ENCODE measurements at places on chromosomes 12 and 14.
A peak's percentile ranks its signal among the peaks of the same experiment; 100 is the strongest.

DNA sequence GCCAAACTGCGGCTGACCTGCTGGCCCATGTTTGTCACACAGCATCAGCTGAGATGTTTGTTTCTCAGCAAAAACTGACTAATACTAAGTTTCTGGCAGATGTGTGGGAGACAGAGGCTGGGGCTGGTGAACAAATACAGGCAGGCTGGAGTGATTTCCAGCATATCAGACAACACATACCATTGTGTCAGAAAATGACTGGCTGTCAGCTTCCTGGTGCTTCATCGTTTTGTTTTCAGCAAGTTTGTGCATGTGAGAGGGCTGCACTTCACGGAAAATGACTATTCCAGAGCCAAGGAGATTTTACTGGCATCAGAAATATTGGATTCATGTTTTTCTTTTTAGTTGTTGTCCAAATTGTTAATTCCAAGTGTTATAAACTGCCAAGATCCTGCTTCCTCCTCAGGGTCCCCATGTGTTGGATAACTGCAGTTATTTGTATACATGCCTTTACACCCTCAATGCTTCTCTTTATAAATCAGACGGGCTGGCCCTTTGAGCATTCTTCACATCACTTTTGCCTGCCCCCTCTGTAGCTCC is 145.7 kb downstream of the GALC start:
- DNase-seq = no peak

GRCh38 chr14:61460718-61461611 is 139.6 kb downstream of the PRKCH start:
- DNase-seq = peak; percentile 76

DNA sequence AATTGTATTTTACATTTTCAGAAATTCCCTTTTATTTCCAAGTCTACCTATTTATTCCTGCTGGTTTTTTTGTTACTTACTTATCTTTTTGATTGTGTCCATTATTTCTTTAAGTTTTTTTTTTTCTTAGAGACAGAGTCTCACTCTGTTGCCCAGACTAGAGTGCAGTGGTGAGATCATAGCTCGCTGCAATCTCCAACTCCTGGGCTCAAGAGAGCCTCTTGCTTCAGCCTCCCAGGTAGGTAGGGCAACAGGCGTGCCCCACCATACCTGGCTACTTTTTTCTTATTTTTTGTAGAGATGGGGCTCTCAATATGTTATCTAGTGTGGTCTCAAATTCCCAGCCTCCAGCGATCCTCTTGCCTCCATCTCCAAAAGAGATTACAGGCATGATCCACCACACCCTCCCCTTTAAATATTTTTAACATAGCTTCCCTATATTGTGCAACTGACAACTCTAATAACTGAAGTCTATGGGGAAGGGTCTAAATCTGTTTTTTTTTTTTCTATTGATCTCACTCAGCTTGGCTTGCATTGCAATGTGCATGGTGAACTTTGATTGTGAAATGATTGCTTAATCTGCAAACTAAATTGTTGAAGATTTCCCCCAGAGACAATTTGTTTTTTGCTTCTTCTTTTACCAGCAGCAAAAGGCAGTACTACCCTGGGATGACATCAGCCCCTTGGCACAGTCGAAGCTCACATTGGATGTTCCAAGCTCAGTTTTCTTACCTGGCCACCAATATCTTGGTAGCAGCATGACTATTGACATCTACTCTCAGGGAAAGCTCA is 25.7 kb upstream of the COCH start:
- DNase-seq = no peak

DNA sequence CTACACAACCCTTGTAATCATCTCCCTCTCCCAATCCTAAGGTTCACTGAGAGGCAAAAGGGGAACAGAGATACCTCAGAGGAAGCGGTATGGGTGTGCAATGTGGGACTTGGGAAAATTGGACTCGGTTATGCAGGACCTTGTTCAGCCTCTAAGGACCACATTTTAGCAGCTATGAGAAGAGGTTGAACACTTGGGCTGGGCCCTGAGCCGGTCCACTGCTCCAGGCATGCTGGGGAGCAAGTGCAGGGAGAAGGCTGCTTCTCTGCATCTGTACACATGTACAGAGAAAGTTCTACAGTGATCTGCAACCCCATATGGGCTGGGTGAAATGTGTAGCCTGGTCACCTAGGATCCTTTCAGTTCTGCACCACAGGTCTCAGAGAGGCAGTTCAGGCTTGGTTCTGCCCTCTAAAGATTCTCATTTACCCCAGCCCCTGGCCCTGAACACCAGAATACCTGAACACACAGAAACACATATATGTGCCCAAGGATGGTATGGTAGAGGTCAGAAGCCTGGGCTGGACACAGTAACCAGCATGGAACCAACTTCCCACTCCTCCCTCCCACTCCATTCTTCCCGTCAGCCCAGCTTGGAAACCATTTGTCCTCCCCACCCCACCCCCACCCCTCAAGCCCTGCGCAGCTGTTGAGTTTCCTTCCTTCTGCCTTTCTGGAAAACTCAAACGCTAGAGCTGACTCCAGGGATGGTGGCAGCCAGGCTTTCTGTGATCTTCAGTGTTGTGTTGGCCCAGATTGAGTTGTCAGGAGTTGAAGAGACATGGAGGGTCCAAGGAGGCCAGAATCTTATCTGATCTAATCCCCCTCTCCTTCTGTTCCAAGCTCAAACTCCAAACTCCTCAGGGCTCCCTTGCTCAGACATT is 10.4 kb downstream of the HOXC5 start:
- no peak for DNase-seq

DNA sequence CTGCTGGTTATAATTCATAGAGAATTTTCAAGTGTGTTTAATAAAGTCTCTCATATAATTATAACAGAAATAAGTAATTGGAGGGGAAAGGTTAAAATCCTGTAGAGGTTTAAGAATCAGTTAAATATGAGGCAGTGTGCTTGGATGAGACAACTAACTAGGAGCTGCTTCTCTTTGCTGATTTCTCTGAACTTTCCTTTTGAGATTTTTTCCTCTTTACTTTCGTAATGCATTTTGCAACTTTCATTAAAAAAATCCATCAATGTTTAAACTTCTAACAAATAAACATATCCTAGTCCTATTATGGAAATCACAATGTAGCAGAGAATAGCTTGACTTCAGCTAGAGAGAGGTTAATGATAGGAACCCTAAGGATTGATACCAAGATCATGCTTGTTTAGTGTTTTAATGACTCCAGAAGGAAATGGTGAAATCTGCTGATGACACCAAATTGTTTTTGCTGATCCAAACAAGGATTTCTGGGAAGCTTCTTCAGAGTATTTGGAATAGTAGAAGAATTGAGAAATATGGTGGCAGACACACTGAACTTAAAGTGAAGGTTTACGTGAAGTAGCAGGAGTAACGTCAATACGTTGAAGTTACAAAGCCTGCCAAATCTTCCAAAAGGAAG is 122.6 kb downstream of the RAD51B start:
- DNase-seq = no peak

GRCh38 chr14:24316597-24316950 is 5.3 kb downstream of the LTB4R start:
- no peak for DNase-seq

- no peak for DNase-seq
Measured at GRCh38 chr12:19206493-19207077, 77.1 kb downstream of the PLEKHA5 start.

GRCh38 chr14:70872678-70873020 is 34.6 kb upstream of the PCNX1 start:
- DNase-seq = no peak

GRCh38 chr12:82880442-82880901 is 193.8 kb downstream of the TMTC2 start:
- no peak for DNase-seq

GRCh38 chr14:76908834-76909233 is 82.6 kb downstream of the LRRC74A start:
- peak; percentile 73 for DNase-seq

- DNase-seq = no peak
Measured at GRCh38 chr12:83016218-83016835, 329.6 kb downstream of the TMTC2 start.

GRCh38 chr14:99644723-99645544 is at the start of gene HHIPL1:
Gene HHIPL1 (plus strand): TSS chr14:99645129. CDS start chr14:99645208, 79 bp downstream.
- no peak for DNase-seq

DNA sequence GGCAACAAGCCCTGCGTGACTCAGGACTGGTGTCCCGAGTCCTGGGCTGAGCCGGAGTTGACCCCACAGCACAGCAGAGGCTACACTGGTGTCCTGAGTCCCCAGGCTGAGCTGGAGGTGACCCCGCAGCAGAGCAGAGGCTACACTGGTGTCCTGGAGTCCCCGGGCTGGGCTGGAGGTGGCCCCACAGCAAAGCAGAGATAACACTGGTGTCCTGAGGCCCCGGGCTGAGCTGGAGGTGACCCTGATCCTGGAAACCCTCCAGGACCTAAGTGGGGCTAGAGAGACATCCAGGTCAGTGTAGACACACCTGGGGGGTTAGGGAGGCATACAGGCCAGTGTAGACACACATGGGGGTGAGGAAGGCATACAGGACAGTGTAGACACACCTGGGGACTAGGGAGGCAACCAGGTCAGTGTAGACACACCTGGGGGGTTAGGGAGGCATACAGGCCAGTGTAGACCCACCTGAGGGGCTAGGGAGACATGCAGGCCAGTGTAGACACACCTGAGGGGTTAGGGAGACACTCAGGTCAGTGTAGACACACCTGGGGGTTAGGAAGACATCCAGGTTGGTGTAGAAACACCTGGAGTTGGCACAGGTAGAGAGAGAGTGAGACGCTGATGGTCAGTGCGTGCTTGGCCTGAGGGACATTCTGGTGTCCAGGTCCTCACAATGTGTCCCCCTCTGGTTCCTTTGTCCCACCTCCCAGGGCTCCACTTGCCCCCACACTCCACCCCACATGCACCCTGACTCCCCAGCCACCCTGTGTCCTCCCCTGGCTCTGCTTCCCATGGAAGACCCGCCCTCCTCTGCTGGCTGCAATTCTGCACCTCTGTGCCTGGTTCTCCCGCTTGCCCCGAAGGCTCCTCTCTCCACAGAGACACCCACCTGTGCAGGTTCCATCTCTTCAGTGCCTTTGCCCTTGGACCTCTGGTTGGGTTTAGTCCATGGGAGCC is 321.6 kb upstream of the SFSWAP start:
- DNase-seq = no peak

DNA sequence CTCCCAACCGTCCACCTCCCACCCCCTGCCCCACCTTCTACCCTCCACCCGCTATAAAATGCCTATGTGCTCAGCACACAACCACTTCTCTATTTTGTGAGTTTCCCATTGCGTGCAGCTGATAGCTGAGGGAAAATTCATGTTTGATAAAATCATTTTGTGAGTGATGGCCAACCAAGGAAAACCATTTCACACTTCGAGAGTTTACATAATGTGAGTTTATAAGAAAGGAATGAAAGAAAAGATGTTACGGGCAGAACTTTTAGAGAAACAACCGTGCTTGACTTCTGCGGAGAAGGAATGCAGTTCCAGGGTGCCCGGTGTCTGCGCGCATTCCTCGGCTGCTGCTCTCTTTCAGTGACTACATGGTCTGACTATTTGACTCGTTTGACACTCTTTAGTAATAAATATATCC is 140.9 kb downstream of the EFCAB11 start:
- no peak for DNase-seq

GRCh38 chr12:50240096-50240791 is 43.1 kb downstream of the LIMA1 start:
- DNase-seq = no peak

GRCh38 chr14:43418324-43418723 is 1088.8 kb downstream of the FSCB start:
- DNase-seq = no peak

GRCh38 chr14:78959674-78960264 is 789.6 kb downstream of the NRXN3 start:
- DNase-seq = peak; percentile 77

DNA sequence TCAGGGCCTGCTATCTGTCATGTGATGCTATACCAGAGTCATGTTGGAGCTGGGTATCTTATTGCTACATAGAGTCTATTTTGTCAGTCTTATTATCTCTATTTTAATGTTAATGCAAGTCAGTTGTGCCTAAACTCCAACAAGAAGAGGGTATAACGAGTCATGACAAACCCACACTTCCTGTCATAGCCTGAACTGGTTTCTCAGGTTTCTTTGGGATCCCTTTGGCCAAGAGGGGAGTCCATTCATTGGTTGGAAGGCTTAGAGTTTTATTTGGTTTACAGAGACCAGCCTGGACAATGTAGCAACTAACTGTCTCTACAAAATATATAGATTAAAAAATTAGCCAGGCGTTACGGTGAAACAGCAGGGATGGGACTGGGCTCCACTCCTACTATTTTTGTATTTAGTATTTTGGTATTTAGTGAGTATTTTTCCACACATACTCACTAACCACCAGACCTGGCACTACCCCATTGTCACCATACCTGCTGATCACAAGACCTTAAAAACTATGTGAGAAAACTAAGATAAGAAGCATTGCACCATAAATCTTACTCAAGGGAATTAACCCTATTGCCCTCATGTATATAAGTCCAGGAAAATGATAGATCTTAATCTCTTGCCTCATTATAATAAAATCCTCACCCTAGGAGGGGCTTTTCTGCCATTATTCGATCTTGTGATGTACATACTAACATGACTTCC is 387.5 kb downstream of the IPO8 start:
- no peak for DNase-seq

GRCh38 chr12:97132270-97132669 is 225.2 kb downstream of the NEDD1 start:
- DNase-seq = no peak

All from activated effector memory CD4-positive, alpha-beta T cell treated with anti-CD3 and anti-CD28 coated beads, Interleukin-2, amount 50 U/mL, for 16 hours (primary cell).